ENCODE measurements at places on chromosomes 13 and 19.

- no peak for DNase-seq
Observed at GRCh38 chr13:110430391-110431336, 123.6 kb downstream of the COL4A2 start.

DNA sequence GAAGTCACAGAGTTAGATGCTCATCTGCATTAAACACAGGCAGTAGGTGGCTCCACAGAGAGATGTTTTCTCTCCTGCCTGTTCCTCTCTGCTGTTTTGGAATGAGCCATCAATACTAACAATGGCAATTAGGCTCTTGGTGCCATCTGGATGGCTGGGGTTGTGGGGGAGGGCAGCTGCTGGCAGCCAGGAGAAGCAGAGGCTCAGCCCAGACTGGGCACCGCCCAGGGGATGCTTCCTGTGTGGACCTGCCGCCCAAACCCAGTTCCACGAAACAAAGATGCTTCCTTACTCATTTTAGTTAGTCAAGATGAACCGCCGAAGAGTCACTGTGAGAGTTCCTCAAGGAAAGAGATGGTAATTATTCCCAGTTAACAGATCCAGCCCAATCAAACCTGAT, 50.8 kb upstream of the PCDH8 start:
- no peak for DNase-seq

- DNase-seq = peak; percentile 58
Observed at GRCh38 chr13:48976576-48977285, 1.0 kb downstream of the FNDC3A start.

GRCh38 chr19:8333767-8334457, 9.2 kb downstream of the KANK3 start:
- DNase-seq = no peak

DNA sequence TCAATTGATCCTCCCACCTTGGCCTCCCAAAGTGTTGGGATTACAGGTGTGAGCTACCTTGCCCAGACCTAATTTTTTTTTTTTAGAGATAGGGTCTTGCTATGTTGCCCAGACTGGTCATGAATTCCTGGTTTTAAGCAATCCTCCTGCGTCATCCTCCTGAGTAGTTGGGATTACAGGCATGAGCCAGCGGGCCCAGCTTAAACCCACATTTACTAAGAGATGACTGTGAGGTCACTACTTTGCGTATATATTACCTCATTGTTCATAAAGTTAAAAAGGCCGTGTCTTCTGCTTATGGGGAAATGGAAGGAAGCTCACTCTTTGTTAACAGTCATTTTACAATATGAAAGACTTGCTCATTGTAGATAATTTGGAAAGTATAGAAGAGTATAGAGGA, 39.6 kb upstream of the C1QTNF9 start:
- DNase-seq = no peak

DNA sequence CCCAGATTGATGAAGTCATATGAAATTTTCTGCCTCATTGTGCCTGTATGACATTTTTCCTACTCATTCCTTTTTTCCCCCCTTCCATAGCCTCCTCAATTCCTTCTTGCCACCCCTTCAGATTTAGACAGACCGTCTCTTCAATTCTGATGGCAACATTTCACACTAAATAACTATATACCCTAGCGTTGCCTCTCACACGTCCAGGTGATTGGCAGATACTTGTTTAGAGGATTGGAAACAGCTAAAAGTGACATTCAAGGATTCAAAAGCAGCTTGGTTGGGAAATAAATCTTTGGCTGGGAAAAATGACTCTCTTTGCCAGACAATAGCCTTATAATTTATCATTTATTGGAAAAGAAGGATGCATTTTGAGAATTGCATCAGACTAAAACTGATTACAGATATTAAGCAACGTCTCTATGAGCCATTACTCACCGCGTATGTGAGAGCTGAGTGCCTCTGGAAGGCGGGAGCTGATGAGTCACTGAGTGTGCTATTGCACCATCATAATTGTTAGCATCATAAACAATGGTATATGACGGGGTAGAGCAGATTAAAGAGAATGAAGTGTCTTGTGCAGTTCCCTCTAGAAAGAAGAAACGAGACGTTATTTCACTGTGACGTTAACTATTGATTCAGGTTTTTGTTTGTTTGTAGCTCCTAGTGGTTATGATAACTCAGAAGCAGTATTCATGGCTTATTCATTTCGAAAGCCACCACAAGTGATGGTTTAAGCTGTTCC, 61.1 kb upstream of the FAM216B start:
- no peak for DNase-seq

DNA sequence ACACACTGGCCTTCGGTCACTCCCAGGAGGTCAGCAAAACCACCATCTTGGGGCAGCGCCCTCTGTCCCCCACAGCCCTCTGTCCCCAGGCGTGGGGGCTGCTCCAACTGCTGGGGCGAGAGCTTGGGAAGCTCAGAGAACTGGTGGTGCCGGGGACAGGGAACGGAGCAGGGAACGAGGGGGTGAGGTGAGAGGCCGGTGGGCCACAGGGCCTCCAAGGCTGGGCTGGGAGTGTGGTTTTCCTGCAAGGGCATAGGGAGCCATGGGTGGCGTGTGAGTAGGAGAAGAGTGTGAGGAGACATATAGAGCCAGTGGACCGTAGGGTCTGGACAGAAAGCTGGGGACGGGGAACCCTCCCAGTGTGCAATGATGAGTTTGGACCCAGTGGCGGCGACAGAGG, 34.1 kb downstream of the F2RL3 start:
- no peak for DNase-seq

DNA sequence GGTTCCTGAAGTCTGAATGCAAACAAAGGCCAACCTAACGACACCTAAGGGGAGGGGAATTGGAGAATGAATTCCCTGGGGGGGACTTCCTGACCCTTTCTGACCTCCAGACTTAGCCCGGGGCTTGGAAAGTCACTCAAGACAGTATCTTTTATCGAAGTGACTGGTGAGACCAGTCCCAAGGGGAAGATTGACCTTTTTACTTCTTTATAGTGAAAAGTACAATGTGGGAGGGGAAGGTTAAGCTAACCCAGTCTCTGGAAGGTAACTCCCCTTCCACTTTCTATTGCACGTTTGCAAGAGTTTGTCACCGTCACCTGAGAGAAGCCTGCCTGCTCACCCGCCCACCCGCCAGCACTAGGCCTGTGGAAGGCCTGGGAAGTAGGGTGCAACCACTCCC, 111.9 kb downstream of the EFNB2 start:
- no peak for DNase-seq

DNA sequence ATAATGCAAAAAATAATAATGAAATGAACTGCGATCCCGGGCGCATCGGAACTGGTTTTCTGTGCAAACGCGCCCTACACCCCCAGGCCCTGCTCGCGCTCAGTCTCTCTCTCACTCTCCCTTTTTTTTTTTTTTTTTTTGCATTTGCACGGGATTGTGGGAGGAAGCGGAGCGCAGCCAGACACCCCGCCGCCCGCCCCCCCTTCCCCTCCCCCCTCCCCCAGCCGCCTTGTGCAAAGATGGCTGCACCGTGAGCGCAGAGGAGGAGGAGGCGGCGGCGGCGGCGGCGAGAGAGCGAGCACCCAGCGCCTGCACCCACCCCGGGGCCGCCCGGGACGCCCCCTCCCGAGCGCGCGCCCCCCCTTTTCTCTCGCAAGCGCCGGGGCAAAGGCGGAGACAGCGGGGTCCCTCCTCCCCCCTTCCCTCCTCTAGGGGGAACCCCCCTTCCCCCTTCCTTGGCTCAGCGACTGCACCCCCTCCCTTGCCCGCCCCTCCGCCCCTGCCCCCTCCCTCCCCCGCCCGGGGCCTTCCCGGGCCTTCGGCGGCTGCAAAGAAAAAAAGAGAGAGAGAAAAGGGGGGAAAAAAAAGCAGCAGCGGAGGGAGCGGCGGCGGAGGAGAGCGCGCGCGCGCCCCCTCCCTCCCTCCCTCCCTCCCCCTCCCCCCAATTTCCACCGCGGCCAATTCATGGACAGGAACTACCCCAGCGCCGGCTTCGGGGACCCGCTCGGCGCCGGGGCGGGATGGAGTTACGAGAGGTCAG, at the start of gene PRR12:
Gene PRR12, plus strand, starts transcription at position 212 of the 760 bp plus-strand sequence. Its CDS starts 473 bp downstream, at position 685.
- DNase-seq = no peak

DNA sequence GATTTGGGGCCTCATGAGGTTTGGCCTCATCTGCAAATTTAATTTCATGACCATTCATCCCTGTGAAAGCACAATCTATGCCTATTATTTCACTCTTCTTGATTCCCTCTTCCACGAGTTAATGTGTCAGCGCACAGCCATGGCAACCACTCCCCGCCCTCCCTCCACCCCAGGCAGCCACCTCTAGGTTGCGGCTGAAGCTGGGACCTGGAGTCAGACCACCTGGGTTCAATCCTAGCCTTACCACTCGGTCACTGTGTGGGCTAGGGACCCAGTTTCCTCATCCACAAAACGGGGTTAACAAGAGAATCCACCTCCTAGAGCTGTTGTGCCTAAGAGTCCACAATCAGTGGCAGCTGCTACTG, 9.8 kb downstream of the CHST8 start:
- DNase-seq = no peak

All from left renal pelvis (tissue), 4 donors.